ENCODE measurements at places on chromosomes 5 and 9.

DNA sequence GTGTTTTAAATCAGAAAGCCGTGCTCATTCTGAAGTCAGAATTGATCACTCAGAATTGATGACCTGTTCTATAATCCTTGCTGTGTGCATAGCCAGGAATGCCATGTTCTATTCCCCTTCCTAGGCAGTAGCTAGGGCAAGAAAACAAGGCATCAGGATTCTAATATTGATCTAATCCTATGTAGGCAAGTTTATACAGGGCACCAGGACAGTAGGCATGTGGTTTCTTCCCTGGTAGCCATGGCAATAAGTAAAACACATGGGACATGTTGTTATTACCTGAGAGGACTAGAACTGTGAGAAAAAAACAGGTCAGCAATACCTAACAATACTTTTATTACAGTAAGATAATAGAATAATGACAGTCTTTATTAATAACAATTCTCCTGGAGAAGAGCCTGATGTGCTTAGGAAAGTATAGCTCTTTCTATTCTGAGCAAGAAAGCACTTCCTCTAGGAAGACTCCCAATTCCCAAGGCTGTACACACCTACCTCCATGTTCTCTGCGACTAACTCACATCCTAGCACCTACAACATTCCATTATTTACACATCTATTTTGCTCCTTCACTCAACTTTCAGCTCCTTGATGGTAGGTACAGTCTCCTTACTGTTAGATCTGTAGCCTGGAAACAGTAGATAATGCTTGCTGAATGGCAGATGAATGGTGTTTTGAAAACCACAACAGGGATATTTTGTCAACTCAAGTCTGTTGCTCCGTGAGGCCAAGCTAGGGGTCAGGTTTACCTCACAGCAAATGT is 70.8 kb downstream of the STX17 start:
- DNase-seq: no peak

GRCh38 chr5:168365581-168366081 is 74.2 kb downstream of the WWC1 start:
- DNase-seq: no peak

GRCh38 chr5:139711067-139711905 is 63.1 kb downstream of the CXXC5 start:
- DNase-seq: peak; percentile 80

DNA sequence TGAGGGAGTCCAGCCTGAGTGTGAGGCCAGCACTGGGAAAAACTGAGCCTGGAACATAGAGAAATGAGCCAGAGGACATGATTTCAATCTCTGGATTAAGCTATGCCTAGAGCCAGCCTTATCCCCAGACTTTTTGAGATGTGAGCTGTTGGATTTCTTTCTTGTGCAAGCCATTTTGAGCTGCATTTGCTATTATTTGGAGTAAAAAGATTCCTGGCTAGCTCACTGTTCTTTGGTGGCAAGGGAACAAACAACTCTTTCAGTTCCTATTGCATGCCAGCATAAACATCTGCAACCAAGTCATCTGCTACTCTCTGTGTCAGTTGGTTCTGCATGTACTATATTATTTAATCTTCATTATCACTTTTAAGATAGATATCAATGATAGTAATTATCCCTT is 70.1 kb upstream of the MAN2A1 start:
- DNase-seq: no peak

GRCh38 chr5:90294604-90295003 is 115.0 kb downstream of the CETN3 start:
- no peak for DNase-seq

GRCh38 chr5:23139338-23140171 is 286.4 kb upstream of the CDH12 start:
- peak; percentile 9 for DNase-seq
